ENCODE measurements at places on chromosomes 1 and 21.
A peak's percentile ranks its signal among the peaks of the same experiment; 100 is the strongest.

- DNase-seq = no peak
Observed at GRCh38 chr1:89890085-89890752, 69.4 kb downstream of the LRRC8D start.

- DNase-seq = no peak
Observed at GRCh38 chr1:14128096-14128495, 428.1 kb downstream of the PRDM2 start.

DNA sequence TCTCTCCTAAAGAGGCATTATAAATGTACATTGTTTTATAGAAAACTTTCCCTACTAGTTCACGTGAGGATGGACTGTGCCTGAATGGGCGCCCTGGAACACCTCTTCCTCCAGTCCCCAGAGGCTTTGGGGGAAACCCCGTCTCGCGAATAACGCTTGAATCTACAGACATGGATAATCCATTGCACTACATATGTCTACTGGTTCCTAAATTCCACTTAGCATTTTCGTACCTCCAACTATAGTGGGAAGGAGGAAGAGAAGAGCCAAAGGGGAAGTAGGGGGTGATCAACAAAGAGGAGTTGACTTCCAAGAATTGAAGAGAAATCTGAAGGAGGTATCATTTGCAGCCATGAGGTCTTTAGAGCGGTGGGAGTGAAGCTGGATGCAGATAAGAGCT lies 11.1 kb downstream of the BARHL2 start:
- DNase-seq = no peak

GRCh38 chr1:54047384-54048305 lies 5.4 kb downstream of the TMEM59 start:
- DNase-seq = no peak

- DNase-seq = no peak
Observed at GRCh38 chr1:180040034-180040433, 85.4 kb downstream of the CEP350 start.

GRCh38 chr1:115771847-115772457 lies 3.4 kb upstream of the CASQ2 start:
- DNase-seq = peak; percentile 75

DNA sequence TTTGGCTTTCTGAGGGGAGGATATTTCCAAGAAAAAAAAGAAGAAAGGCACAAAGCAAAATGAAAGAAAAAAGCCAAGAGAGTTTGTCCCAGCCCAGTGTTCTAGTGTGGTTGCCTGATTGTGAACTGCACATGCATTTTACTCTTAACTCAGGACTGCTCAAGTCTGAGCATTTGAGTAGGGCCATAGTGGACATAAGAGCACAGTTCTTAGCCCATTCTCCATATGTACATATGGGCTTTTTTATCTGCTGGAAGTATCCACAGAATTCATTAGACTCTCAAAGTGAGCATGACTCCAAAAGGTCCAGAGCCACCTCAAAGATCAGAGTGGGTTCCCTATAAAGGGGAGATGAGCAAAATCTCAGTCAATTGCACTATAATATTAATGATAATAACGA lies 13.6 kb upstream of the DDX59 start:
- no peak for DNase-seq

GRCh38 chr1:54275349-54275748 lies 75.4 kb downstream of the MRPL37 start:
- DNase-seq = peak; percentile 69
